ENCODE measurements at places on chromosomes 12 and 14. TPM values are rescaled to one million over a fixed set of nuclear protein-coding genes. Genes with fewer than 3 reads are reported as not detected.

DNA sequence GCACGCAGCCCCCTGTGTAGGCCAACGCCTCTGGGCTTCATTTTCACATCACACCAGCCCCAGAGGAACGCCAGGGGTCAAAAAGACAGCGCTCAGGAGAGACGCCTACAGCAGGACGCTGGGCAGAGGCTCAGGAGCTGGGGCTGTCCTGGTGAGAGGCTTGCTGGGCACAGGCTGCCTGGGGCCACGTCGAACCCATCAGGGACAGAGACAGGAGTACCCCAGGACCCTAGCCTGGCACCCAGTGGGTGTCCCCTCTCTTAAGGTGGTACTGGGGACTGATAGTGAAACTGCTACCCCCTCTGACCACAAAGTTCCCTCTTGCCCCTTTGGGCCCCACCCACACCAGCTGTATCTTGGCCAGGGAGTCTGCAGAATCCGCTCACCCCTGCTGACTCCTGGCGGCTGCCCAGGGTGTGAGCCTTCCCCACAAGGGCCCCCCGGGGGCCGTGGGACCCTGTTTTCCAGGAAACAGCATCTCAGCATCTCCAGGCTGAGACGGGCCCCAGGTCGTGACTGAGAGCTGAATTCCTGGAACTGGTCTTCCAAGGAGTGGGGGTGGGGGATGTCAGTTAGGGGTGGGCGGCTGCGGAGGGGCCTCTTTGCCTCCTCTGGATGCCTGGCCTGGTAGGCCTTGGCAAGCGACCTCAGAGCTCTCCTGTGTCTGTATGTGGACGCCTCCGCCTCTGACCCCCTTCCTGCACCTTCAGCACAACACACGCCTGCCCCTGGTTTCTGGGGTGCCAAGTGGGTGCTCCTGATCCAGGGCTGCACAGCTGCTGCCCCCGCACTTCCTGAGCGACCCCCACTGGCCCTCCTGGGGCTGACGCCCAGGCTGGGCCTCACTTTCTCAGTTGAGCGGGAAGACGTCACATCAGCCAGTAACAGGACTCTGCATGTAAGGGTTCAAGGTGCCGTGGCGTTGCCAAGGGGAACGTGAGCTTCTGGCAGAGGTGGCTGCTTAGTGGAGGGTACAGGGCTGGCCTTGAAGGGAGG, 321.9 kb upstream of the RTL1 start:
- no peak overlapping the region for H3K4me3 ChIP-seq
- no peaks in the 10 kb centered on the region for H3K36me3 ChIP-seq
- no peak overlapping the region for H3K27ac ChIP-seq

DNA sequence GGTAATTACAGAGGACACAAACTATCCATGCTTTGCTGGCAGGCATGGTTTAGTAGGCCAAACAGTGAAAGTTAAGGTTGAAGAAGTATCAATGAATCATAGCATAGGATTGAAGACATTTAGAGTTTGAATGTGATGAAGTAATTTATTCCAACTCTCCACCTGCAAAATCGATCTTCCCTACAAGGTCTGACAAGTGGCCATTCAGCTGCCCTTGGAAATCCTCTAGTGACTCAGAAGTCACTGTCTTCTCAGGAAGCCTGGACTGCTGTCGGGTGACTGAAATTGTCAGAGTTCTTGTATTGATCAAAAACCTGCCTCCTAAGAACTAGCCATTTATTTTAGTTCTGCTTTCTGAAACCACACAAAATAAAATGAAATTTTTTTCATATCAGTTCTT, 17.7 kb upstream of the STXBP6 start:
- no peak overlapping the region for H3K4me3 ChIP-seq
- no peaks in the 10 kb centered on the region for H3K4me1 ChIP-seq
- no peak for DNase-seq
- H3K27me3 ChIP-seq, result no peaks in the 10 kb centered on the region
- H3K27ac ChIP-seq, result no peak overlapping the region

DNA sequence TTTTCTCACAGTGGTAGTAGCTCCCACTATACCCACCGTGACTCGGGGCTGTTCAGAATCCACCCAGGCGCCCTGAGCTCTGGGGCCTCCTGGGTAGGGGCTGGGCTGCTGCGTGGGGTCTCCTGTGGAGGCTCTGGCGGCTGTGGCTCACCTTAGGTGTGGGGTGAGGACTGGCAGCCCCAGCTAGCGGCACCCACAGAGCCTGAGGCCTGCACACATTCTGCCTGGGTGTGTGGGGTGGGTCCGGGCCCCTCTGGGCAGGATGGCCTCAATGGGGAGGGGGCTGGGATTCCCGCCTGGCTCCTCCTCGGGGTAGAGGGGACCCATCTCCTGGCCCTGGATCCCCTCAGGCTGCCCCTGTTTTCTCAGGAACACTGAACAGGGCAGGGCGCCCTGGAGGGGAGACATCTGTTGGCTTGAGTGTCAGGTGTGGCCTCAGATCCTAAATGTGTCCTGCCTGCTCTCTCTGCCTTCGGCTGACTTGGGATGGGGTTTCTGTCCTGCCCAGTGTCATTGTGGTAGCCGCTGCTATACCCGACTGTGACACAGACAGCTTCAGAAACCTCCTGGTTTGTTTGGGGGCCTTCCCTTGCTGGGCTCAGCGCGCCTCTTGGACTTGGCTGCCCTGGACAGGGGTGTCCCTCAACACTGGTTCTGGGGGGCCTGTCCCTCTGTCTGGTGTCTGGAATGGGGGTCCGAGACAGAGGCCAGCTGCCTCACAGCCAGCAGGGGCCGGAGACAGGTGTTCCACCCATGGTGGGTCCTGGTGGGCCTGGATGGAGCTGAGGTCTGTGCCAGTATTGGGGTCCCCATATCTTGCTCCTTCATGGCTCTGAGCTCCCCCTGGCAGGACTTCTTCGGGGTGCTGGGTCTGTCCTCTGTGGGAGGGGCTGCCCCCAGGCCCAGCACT, 354.9 kb downstream of the TMEM121 start:
- no peaks in the 10 kb centered on the region for H3K36me3 ChIP-seq
- H3K4me3 ChIP-seq, result no peak overlapping the region
- no peaks in the 10 kb centered on the region for H3K27me3 ChIP-seq
- DNase-seq, result no peak

The COL2A1 gene
- total RNA-seq, result not detected

GRCh38 chr12:73390261-73390660, 1118.1 kb downstream of the TRHDE start:
- no peak overlapping the region for H3K27ac ChIP-seq
- DNase-seq, result no peak
- no peaks in the 10 kb centered on the region for H3K36me3 ChIP-seq
- H3K4me1 ChIP-seq, result no peaks in the 10 kb centered on the region

The CCDC184 gene
- 11.9 TPM for total RNA-seq
